ENCODE measurements at places on chromosomes 4 and X.

- no peak for DNase-seq
Measured at GRCh38 chr4:156628858-156629257, 342.7 kb downstream of the PDGFC start.

DNA sequence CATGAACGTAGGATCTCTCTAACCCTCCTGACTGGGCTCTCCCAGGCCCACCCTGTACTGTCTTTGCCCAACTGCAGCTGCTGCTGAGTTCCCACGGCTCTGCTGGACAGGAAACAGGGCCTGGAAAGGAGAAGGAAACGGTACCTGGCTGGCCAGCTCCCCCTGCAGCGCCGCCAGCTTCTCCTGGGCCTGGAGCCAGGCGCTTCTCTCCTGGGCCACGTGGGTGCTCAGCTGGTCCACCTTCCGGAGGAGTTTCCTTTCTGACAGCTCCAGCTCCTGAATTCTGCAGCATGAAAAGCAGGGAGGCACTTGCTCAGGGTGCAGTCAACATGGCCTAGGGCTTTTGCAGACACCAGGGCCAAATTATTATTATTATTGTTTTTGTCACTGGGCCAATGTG lies 6.5 kb downstream of the C4orf50 start:
- DNase-seq, result no peak

GRCh38 chr4:93645120-93645519 lies 183.4 kb upstream of the ATOH1 start:
- DNase-seq, result no peak

- DNase-seq, result no peak
Measured at GRCh38 chrX:106707771-106708454, 18.6 kb upstream of the RNF128 start.

GRCh38 chr4:128322986-128323385 lies 35.4 kb upstream of the PGRMC2 start:
- DNase-seq, result no peak

DNA sequence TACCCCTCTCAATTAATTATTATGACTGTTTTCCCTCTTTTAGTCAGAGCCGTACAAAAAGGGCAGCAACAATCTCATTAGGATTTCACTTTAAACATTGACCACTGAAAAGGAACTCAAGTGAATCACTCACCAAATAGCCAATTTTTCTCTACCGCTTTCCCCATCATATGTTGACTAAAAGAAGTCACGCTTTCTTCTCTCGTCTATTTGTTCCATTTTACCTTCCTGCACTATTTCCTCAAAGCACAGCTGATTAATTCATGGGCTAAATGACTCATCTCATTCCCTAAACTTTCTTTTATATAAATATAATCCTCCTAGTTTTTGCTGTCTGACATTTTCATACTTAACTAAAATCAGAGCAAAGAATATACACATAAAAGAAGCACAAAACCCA lies 8.2 kb downstream of the MID1 start:
- no peak for DNase-seq

GRCh38 chrX:63765712-63766111 lies 19.3 kb downstream of the ARHGEF9 start:
- DNase-seq, result no peak

GRCh38 chr4:4490041-4490440 lies 51.8 kb downstream of the STX18 start:
- no peak for DNase-seq

DNA sequence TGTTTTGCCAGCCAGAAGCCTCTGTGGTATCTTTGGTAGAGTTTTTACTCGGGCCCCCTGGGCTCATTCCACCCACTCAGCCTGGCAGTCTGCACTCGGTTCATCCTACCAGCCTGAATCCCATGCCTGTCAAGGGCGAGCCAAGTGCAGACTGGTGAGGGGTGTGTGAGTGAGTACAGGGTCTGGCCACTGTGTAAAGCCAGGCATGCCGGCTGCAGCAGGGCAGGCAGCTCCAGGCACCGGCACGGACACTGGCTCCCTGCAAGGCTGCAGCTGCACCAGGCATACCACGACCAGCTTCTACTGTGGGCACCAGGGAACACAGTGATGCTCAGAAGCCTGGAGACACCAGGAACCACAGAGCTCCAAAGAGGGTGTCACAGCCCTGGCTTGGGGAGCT lies 194.0 kb upstream of the GALNT7 start:
- DNase-seq, result no peak

DNA sequence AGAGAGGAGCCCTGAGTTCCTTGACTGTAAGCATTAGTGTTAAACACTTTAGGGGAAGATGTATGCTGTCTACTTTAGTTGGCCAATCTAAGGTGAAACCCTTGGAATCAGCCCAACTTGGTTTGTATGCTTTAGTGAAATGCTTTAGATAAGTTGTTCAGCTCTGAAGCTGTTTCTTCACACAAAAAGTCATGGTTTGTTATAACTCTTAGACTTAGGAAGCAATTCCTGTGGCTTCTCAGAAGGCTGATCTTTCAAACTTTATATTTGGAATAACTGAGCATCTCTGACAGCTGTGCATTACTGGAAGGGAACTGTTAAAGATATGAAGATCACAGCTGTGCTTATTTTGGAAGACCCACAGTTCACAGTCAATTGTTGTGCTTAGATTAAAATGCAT lies 714.1 kb downstream of the FAT4 start:
- no peak for DNase-seq

GRCh38 chr4:87500092-87500462 lies 29.1 kb downstream of the SPARCL1 start:
- no peak for DNase-seq

- no peak for DNase-seq
Measured at GRCh38 chr4:79177388-79177787, 148.5 kb downstream of the NAA11 start.

DNA sequence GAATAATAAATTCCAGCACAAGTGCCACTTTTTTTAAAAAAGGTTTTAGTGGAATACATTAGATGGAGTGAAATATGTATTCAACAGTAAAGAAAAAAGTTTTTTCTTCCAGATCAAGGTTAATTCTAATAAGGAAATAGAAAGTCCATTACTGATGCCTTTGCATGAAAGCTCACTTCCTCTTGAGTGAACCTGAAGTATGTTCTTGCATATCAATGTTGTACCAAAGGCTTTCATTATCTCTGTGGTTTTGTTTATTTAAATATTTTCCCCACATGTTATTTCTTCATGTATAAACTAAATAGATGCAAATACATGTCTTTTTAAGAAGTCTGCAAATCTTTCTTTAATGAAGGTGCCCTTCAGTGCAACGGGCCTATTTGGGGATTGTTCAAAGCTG lies 307.9 kb downstream of the C4orf33 start:
- DNase-seq, result no peak

DNA sequence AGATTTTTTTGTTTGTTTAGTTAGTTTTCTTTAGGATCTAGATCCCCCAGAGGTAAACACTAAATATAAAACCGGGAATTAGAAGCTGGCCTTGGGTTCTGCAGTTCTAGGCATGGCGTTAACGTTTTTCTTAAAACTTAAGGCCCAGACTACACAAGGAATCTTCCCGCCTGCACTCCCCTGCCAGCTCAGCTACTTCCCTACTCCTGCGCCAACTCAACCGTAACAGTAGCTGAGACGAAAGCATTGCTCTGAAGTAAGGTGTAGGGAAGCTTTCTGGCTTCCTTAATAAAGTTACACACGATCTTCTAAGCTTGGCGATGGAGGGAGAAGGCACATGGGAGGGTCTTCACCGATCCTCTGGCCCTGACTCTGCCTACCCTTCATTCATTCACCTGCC lies 37.1 kb downstream of the CPE start:
- no peak for DNase-seq

DNA sequence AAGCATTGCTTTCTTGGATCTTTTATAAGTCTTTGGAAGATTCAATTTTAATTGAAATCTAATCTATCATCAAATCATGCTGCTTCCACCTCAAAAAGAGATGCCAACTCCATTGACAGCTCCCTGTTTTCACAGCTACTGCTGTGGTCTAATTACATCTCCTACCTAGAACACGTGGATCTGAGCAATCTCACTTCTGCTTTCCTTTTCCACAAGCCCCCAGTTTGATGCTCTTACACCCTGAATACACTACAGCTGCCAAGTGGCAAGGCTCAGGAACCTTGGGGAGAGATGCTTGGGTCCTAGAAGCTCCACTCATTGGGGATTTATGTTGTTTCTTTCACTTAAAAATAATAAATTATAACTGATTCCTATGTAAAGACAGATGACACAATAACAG lies 172.0 kb downstream of the CFAP299 start:
- no peak for DNase-seq

- DNase-seq, result no peak
Measured at GRCh38 chr4:138063581-138063980, 178.6 kb downstream of the SLC7A11 start.

- DNase-seq, result no peak
Measured at GRCh38 chrX:11449613-11450012, 156.4 kb downstream of the AMELX start.

DNA sequence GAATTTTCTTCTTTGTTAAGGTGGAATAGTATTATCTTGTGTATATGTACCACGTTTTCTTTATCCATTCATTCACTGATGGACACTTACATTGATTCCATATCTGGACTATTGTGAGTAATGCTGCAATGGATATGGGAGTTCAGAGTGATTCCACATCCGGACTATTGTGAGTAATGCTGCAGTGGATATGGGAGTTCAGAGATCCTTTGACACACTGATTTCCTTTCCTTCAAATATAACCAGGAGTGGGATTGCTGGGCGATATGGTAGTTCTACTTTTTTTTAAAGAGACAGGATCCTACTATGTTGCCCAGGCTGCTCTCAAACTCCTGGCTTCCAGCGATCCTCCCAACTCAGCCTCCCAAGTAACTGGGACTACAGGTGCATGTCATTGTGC lies 12.1 kb downstream of the TMEM156 start:
- no peak for DNase-seq

- no peak for DNase-seq
Measured at GRCh38 chr4:946517-947471, 14.5 kb downstream of the TMEM175 start.

DNA sequence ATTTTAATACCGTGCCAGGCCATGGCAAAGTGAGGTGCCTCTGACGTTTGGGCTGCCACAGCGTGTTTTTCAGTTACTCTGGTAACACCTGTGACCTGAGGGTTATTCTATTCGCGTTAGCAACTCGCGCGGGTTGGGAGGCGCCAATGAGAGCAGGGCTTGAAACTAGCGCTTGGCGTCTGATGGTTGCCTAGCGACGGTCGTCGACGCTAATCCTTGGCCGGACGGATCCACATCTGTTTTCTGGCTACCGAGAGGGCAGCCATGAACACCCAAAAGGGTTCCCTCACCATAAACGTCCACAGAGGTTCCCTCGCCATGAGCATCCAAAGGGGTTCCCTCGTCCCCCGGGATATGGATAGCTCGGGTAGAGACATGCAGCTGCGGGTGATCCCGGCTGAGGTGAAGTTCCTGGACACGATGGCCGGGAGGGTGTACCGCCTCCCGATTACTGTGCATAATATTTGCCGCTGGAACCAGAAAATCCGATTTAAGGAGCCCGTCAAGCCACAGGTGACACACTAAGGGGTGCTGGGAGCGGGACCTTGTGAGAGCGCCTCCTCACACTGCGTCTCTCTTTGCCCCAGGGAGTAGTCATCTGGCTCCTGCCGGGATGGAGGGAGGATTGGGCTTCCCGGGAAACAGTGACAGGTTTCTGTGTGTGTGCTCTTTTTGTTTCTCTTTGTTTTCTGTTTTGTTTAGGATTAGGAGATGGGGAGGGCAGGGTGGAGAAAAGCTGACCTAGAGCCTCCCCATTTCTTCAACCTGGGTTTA lies at the start of gene CFAP47:
CFAP47 (plus strand) TSS at position 199 of the 774 bp plus-strand sequence; CDS start at position 265, 66 bp downstream.
- no peak for DNase-seq

DNA sequence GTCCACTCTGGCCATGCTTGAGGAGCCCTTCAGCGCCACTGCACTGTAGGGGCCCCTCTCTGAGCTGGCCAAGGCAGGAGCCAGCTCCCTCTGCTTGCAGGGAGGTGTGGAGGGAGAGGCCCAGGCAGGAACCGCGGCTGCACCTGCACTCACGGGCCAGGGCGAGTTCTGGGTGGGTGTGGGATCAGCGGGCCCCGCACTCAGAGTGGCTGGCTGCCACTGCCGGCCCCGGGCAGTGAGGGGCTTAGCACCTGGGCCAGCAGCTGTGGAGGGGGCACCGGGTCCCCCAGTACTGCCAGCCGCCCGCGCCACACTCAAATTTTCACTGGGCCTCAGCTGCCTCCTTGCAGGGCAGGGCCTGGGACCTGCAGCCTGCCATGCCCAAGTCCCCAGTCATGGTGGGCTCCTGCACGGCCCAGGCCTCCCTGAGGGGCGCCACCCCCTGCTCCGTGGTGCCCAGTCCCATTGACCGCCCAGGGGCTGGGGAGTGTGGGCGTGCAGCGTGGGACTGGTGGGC lies 347.2 kb upstream of the SPOCK3 start:
- no peak for DNase-seq

DNA sequence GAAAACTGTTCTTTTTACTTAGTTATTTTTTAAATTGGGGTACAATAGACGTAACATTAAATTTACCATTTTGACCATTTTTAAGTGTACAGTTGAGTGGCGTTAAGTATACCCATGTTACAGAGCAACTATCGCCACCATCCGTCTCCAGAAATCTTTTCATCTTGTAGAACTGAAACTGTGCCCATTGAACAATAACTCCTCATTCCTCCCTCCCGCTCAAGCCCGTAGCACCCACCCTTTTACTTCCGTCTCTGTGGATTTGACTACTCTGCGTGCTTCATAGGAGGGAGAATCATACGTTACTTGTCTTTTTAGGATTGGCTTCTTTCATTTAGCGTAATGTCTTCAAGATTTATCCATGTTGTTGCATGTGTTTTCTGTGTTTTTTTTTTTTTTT lies 55.3 kb downstream of the TMEM131L start:
- DNase-seq, result no peak

- no peak for DNase-seq
Measured at GRCh38 chr4:141255016-141255415, 34.3 kb downstream of the ZNF330 start.

DNA sequence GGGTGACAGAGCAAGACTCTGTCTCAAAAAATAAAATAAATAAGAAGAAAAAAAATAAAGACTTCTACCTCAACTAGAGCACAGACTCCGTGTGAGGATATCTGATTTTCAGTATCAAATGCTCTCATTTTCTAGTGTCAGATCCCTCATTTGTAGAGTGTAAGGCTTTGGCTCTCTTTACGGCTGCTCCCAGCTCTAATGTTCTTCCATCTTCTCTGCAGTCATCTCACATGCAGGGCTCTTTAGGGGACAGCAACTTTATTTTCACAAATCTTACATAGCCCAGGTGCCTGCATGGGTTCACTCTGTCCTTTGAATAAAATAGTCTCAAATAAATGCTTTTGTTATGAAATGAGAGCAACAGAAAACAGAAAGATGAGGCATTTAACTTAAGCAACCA lies 19.2 kb upstream of the RHOH start:
- no peak for DNase-seq

DNA sequence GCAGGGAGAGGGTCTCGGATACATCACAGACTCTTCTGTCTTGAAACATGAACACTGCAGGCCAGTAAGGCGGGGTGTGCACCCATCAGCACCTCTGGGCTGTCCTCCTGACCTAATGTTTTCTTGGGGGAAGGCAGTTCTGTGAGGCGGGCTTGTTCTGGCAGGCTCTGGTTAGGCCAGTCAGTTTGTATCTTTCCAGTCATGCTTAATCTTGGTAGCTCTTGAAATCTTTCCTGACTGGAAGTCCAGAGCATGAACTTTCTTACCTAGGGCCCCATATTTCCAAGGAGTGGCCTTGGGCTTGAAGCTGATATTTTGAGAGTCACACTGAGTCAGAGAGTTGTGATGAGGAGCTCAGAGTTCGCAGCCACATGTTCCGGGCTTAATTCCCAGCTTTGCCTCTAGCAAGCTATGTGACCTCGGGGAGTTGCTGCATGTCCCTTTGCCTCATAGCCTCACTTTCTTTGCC lies 54.2 kb upstream of the RASSF6 start:
- DNase-seq, result no peak

- DNase-seq, result no peak
Measured at GRCh38 chrX:155031657-155032056, 5.0 kb downstream of the FUNDC2 start.
